Activated CD8-positive, alpha-beta memory T cell treated with anti-CD3 and anti-CD28 coated beads for 4 hours (primary cell): ENCODE measurements at places on chromosomes 12 and 14.

GRCh38 chr12:111638556-111638955, 39.4 kb upstream of the ATXN2 start:
- no peak for DNase-seq

- no peak for DNase-seq
Observed at GRCh38 chr14:46384611-46385010, 267.0 kb downstream of the RPL10L start.

- no peak for DNase-seq
Observed at GRCh38 chr14:91356181-91356763, 61.3 kb downstream of the CCDC88C start.

GRCh38 chr12:123990511-123990910, 17.5 kb downstream of the ZNF664 start:
- DNase-seq: no peak

- DNase-seq: no peak
Observed at GRCh38 chr14:94571395-94571794, 9.8 kb upstream of the SERPINA5 start.

- DNase-seq: no peak
Observed at GRCh38 chr14:36747411-36748184, 85.9 kb downstream of the PAX9 start.

DNA sequence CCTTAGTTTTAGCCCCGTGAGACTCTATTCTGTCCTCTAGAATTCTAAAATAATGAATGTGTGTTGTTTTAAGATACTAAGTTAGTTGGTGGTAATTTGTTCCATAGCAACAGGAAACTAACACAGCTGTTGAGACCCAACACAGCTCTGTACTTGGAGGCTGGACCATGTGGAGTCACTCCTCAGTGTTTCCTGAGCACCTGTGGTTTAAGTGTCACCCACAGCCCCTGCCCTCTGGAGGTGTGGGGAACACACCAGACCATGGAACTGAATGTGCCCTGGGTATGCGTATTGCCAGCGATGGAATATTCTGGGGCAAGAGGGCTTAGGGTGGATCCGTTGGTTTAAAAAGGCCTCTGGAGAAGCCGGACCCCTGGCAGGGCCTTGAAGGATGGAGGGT, 16.6 kb upstream of the GPR68 start:
- DNase-seq: no peak

DNA sequence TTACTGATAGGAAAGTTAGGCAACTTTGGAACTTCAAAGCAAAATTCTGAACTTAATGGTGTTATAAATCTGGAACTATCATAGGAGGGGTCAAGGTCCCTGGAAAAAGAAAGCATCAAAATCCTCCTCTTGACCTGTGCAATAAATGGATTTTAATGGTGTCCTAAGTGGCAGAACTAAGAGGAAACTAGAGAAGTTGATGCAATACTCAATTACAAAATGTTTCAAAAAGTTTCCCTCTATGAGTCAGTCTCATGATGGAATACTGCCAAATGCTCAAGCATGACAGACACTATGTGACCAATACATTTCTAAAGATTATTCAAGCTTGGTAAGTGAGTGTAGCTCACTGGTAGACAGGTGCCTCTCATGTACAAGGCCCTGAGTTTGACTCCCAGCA, 47.7 kb upstream of the ERGIC2 start:
- no peak for DNase-seq

DNA sequence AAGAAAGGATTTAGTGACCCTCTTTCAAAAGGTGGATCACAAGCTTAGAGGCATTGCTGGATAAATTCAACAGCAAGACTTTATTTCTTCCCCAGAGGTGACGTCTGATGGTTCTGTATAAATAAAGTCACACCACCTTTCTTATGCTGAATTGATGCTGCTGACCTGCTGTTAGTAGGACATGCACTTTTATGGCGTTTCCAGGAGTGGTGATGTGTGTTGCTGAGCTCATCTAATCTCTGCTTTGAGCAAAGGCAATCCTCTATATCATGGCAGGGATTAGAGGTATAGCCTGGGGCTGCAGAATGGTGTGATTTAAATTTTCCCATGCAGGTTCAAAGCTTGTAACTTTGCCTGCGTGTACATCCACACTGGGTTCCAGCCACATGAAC, 94.9 kb downstream of the ETV6 start:
- no peak for DNase-seq

GRCh38 chr12:115407723-115408122, 723.7 kb upstream of the TBX3 start:
- DNase-seq: no peak
